Activated CD4-positive, alpha-beta memory T cell treated with anti-CD3 and anti-CD28 coated beads for 36 hours (primary cell): ENCODE measurements at places on chromosomes 3 and 15. TPM values are rescaled to one million over a fixed set of nuclear protein-coding genes. Genes with fewer than 3 reads are reported as not detected.

The APOD gene
- 0.59 TPM for total RNA-seq

DNA sequence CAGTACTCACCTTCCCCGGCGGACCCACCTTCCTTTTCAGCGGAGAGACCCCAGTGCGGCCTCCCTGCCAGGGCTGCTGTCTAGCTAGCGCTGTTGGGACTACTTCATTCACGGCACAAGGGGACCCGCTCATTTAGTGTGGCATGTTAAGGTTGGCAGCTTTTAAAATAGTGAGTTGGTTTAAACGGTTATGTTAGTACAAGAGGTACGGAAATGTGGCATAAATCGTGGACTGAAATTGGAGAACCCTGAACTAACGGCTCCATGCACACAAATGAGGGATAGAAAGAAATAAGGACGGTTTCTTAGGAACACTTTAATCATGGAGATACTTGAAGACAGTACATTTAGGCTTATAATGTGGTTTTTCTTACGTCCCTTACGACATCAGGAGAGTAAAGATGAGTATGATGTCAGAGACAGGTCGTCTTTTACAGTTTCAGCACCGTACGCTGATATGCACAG lies 752 bp downstream of the CEP63 start:
- H3K27me3 ChIP-seq: no peaks in the 10 kb centered on the region
- DNase-seq: no peak
- H3K4me1 ChIP-seq: peaks cover 48% of the 10 kb centered on the region

DNA sequence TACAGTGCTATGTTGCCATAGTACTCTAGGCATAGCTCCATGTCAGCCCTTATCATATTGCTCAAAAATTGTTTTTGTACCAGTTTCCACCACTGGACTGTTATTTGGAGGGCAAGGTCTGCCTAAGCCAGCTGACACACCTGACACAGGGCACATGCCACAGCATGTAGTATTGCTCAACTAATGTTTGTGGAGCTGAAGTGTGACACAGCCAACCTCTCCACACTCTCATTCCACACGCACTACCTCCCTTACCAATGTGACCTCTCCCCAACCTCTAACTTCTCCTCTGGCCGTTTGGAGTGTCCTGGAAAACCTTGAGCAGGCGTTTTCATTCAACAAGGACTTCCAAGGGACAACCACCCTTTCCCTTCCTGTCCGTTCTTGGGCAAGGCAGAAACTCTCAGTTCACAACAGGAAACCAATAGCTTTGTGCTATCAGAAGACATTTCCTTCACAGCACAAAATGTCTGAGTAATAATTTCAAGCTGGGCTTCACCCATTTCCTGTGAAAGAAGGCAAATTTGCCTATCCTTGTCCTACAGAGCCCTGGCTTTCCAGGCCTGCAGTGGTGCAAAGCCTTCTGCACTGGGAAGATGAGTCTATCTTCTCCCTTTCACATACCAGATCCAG lies 38.4 kb downstream of the TLNRD1 start:
- no peak for DNase-seq
- no peaks in the 10 kb centered on the region for H3K36me3 ChIP-seq
- H3K27ac ChIP-seq: peak overlapping the region; percentile 54
- no peaks in the 10 kb centered on the region for H3K27me3 ChIP-seq
- H3K4me3 ChIP-seq: no peak overlapping the region

GRCh38 chr3:151327571-151328198 lies 1.7 kb downstream of the P2RY13 start:
- H3K4me1 ChIP-seq: peaks cover 11% of the 10 kb centered on the region
- H3K27me3 ChIP-seq: peaks cover 13% of the 10 kb centered on the region
- H3K27ac ChIP-seq: no peak overlapping the region
- no peaks in the 10 kb centered on the region for H3K36me3 ChIP-seq
- DNase-seq: no peak
- no peak overlapping the region for H3K4me3 ChIP-seq

DNA sequence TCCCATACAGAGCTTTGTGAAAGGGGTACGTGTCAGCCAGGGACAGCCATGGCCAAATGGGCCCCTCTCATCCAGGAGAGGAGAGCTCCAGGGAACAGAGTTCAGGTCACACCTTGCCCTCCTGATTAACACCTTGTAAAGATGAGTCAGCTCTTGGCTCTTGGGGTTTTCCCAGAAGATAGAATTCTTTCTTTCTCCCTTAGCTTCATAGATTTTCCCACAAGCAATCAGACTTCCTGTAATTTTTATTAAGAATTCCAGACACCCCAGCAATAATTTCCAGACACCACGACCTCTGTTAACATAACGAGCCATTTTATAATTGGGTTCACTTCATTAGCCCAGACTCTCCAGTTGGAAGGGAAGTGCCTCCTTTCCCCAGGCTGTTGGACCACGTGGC lies 86.4 kb downstream of the LRTM1 start:
- no peaks in the 10 kb centered on the region for H3K4me1 ChIP-seq
- H3K4me3 ChIP-seq: no peak overlapping the region
- peaks cover 2% of the 10 kb centered on the region for H3K27me3 ChIP-seq
- no peak overlapping the region for H3K27ac ChIP-seq
- no peaks in the 10 kb centered on the region for H3K36me3 ChIP-seq

GRCh38 chr15:74365598-74366445 lies 1.6 kb downstream of the CYP11A1 start:
- DNase-seq: no peak
- no peak overlapping the region for H3K27ac ChIP-seq
- H3K4me3 ChIP-seq: peak overlapping the region; percentile 24
- peaks cover 3% of the 10 kb centered on the region for H3K4me1 ChIP-seq
- H3K27me3 ChIP-seq: peaks cover 35% of the 10 kb centered on the region

GRCh38 chr3:180680097-180680430 lies 775 bp upstream of the CCDC39 start:
- no peaks in the 10 kb centered on the region for H3K36me3 ChIP-seq
- H3K27me3 ChIP-seq: peaks cover 29% of the 10 kb centered on the region
- DNase-seq: peak; percentile 46
- no peak overlapping the region for H3K27ac ChIP-seq
- peak overlapping the region; percentile 75 for H3K4me3 ChIP-seq

DNA sequence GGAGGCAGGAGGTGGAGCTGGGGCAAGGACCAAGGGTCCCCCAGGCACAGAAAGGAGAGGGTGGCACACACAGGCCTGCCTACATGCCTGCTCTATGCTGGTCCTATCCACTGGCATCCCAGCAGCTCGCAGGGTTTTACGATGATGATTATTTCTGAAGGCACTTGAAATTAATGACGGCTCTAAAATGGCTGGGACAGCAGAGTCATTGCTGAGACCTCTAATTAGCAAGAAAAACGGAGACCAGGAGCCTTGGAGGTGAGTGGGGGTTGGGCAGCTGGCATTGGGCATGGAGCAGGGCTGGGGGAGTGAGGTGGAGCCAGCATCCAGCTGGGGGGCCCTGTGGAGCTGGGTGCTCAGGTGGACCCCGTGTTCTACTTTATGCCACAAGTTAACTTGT lies 3.5 kb upstream of the LINGO1 start:
- no peak overlapping the region for H3K4me3 ChIP-seq
- no peak for DNase-seq
- no peak overlapping the region for H3K27ac ChIP-seq
- peaks cover 8% of the 10 kb centered on the region for H3K4me1 ChIP-seq
- H3K36me3 ChIP-seq: no peaks in the 10 kb centered on the region

- no peaks in the 10 kb centered on the region for H3K36me3 ChIP-seq
- H3K4me1 ChIP-seq: no peaks in the 10 kb centered on the region
- H3K27ac ChIP-seq: no peak overlapping the region
- DNase-seq: no peak
These were observed 130.3 kb downstream of the DTWD1 start for GRCh38 chr15:49751191-49751590.
